ENCODE measurements at places on chromosomes 5 and 9.

DNA sequence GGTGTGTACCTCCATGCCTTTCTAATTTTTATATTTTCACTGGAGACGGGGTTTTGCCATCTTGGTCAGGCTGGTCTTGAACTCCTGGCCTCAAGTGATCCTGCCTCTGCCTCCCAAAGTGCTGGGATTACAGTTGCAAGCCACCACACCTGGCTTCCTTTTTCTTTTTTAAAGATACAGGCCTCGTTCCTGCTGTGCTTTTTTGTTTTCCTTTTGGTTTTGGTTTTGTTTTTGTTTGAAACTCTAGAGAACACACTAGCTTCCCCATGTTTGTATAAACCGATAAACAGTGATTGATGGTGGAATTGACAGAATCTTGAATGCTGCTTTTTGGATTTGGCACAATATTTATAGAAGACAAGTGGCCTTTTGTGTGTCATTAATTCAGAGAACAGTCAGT is 1603.4 kb downstream of the MAT2B start:
- DNase-seq, result no peak

DNA sequence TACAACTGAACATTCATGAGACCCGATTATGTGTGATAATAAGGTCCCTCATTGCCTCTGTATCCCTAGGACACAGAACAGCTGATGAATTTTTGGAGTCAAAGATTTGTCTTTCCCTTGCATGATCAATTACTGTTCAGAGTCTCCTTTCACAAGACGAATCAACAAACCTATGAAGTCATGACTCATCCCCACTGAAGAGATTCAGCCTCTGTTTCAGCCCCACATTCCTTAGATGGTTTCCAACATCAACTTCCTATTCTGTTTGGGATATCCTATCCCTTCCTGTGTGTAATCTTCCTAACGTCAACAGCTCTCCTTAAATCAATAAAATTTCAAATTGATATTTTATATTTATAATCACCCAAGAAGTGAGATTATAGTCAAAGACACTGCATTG is 199.0 kb downstream of the DNAH5 start:
- no peak for DNase-seq

- no peak for DNase-seq
Measured at GRCh38 chr9:122239722-122240121, 11.0 kb upstream of the LHX6 start.

DNA sequence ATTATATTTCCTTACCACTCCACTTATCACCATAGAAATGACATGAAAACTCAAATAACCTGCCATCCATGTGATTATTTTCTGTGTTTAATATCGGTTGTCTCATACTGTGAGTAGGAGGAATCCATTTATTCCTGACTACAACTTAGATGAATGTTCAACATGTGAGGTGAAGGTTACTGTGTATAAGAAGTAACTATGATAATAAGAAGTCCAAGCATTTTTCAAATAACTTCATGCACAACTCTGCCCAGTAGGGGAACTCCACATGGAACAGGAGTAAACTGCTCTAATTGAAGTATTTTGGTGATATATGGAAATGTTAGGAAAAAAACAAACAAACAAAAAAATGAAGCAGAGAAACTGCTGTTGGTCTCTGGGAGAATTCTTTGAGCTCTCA is 447.5 kb upstream of the GRIN3A start:
- DNase-seq, result no peak

GRCh38 chr5:96026406-96027041 is 64.9 kb upstream of the ELL2 start:
- DNase-seq, result no peak
